BE2C (cell line): ENCODE measurements at places on chromosomes 2 and 18.

- no peak for DNase-seq
Observed at GRCh38 chr2:99729104-99730025, 239.5 kb upstream of the REV1 start.

- DNase-seq: no peak
Observed at GRCh38 chr18:75227535-75228296, 17.1 kb downstream of the TSHZ1 start.

DNA sequence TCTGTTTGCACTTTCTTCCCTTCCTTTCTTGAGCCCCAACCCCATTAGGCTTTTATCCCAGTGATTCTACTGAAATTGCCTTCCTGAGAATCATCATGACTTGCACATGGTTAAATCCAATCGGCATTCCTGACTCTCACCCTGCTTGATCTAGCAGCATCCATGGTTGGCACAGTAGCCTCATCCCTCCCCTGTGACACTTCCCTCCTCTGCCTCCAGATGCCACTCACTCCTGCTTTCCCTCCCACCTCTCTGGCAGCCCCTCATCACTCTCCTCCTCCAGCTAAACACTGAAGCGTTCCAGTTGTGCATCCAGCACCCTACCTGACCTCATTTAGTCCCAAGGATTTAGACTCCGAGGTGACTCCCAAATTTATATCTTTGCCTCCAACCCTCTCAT lies 114.7 kb downstream of the GALNT14 start:
- no peak for DNase-seq

DNA sequence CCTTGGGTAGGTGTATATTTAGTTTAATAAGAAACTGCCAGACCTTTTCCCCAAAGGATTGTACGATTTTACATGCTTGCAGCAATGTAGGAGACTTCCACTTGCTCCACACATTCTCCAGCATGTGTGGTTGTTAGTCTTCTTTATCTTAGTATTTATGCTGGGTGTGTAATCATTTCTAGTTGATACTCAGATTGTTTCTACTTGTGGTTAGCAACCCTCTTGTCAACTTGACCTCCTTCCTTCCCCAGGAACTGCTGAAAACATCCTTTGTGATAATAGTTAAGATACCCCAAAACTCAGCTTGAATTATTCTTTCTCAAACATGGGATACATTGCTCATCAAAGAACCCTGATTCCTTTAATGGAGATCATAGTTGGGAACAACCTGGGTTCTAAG lies 37.2 kb upstream of the CYBRD1 start:
- no peak for DNase-seq

DNA sequence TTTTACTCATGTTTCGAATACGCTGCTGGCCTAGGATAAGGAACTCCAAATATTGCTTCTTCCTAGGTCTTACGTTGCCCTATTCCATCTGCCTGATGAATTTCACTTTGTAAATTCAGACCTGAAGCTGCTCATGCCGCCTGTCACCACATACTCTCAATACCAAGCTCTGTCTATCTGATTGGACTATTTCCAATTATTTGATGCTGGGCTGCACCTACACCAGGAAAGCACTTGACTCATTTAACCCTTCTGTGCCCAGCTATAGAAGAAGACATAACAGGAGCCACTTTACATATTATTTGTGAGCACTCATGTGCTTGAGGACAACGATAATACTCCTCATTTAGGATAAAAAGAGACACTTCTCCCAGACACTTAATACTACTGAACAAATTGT lies 1293.9 kb upstream of the LRRTM1 start:
- DNase-seq: no peak
